Activated T-helper 1 cell treated with Interleukin-2 at 50 U/mL for 16 hours (primary cell): ENCODE measurements at places on chromosomes 11 and 22.

DNA sequence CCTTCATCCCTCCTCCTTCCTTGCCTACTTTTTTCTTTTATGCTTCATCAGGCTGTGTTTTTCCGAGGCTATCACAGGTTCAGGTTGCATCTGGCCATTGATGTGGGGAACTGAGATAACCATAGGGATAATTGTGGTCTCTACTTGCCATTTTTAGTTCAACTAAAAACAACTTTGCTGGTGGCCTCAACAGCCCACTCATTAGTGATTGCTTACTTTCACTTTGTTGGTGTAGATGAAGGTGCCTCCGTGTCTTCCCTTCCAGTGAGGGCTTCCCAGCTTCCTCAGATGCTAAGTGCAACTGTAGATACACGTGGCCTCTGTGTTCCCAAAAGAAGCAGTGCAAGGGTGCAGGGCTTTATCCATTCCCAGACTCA is 35.0 kb downstream of the KCNJ1 start:
- DNase-seq, result no peak

DNA sequence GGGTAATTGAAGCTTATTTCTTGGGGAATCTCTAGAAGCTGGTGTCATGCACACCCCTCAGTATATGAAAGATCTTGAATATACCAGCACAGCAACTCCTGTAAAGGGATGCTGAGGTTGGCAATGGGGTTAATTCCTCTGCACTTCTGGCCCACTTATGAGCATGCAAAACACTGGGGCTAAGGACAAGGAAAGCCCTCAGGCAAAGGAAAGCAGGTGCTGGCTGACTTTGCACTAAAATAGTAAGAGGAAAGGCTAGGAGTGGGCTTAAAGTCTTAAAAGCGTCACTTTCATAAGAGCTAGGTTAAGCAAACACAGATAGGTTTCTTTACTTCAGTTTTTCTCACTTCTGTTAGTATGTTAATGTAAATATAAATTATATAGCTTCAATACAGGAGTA is 572.6 kb upstream of the LUZP2 start:
- DNase-seq, result no peak

GRCh38 chr11:126482586-126483108 is 127.2 kb downstream of the ST3GAL4 start:
- DNase-seq, result no peak

GRCh38 chr11:2704356-2704755 is 4.6 kb upstream of the KCNQ1OT1 start:
- no peak for DNase-seq

- DNase-seq, result no peak
Measured at GRCh38 chr11:88533001-88533400, 195.5 kb upstream of the CTSC start.

- DNase-seq, result no peak
Measured at GRCh38 chr22:24001314-24001713, 3.9 kb downstream of the GSTT4 start.

GRCh38 chr22:31139866-31140716 is at the start of gene PLA2G3:
Gene PLA2G3 (minus strand): TSS chr22:31140508. CDS start chr22:31140354, 154 bp downstream.
- no peak for DNase-seq

DNA sequence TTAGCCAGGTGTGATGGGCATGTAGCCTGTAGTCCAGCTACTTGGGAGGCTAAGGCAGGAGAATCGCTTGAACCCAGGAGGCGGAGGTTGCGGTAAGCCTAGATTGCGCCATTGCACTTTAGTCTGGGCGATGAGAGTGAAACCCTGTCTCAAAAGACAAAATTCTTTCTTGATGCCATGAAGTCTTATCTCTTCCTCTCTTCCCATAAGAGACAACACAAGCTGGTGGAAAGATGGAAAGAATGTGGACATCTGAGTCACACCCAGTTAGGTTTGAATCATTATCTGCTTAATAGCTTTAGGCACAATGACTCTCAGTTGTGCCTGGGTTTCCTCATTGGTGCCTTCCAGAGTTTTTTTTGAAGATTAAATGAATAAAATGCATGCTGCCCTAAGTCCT is 35.3 kb downstream of the KREMEN1 start:
- DNase-seq, result no peak

- DNase-seq, result no peak
Measured at GRCh38 chr11:118734031-118734430, 54.6 kb upstream of the TREH start.

GRCh38 chr22:31954535-31955523 is 10.5 kb downstream of the YWHAH start:
- no peak for DNase-seq

- no peak for DNase-seq
Measured at GRCh38 chr11:67022341-67022933, 497 bp upstream of the SYT12 start.

DNA sequence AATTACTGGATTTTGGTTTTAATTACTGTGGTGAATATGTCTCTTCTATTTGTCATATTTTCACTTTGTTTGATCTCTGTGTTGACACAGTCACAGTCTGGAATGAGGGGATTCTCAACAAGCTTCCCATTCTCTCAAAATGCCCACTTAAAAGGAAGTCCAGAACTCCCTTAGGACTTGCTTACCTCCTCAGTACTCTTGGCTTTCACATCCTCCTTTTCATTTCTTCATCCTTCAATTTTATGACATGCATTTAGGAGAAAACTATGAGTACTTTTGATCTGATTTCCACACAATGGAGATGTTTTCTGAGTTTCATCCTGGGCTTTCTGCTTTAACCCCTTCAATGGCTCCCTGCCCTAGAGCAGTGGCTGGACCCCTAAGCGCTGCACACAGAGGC is 49.3 kb upstream of the FLI1 start:
- DNase-seq, result no peak

- DNase-seq, result no peak
Measured at GRCh38 chr11:23679041-23679440, 817.8 kb upstream of the LUZP2 start.

- no peak for DNase-seq
Measured at GRCh38 chr22:21074102-21074715, 28.5 kb downstream of the LRRC74B start.

GRCh38 chr11:15864026-15864805 is 492.1 kb downstream of the SOX6 start:
- no peak for DNase-seq

- DNase-seq, result no peak
Measured at GRCh38 chr11:74739546-74740270, 8.5 kb upstream of the CHRDL2 start.

DNA sequence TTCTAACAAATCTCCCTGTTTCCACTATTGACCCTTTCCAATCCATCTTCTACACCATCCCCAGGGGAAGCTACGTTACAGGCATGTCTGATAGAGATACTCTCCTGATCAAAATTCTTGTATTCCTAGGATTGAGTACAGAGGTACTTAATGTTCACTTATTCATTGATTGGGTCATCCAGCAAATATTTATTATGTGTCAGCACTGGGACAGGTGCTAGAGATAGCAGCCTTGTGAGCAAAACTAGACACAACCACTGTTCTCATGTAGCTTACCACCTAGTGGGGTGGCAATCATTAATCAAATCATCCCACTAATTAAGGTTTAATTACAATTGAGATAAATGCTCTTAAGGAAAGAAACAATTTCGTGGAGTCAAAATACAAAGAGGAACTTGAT is 9.4 kb upstream of the RTCB start:
- no peak for DNase-seq

DNA sequence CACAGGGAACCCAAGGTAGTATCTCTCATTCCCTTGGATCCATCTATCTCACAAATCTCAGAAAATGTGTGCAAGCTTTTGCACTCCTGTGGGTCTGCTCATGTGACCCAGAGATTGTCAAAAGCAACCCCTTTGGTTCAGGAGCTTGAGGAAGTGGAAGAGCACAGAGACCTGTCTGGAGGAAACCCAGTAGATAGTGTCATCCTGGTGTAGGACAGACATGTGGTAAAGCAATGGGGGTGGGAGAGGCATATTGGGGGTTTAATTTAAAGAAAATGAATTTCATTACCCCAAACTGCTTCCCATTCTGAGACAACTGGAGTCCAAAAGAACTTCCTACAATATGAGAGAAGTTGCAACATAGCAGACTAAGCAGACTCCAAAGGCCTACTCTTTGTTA is 5.8 kb upstream of the MS4A14 start:
- no peak for DNase-seq

- no peak for DNase-seq
Measured at GRCh38 chr11:75205564-75206020, 35.0 kb upstream of the TPBGL start.

DNA sequence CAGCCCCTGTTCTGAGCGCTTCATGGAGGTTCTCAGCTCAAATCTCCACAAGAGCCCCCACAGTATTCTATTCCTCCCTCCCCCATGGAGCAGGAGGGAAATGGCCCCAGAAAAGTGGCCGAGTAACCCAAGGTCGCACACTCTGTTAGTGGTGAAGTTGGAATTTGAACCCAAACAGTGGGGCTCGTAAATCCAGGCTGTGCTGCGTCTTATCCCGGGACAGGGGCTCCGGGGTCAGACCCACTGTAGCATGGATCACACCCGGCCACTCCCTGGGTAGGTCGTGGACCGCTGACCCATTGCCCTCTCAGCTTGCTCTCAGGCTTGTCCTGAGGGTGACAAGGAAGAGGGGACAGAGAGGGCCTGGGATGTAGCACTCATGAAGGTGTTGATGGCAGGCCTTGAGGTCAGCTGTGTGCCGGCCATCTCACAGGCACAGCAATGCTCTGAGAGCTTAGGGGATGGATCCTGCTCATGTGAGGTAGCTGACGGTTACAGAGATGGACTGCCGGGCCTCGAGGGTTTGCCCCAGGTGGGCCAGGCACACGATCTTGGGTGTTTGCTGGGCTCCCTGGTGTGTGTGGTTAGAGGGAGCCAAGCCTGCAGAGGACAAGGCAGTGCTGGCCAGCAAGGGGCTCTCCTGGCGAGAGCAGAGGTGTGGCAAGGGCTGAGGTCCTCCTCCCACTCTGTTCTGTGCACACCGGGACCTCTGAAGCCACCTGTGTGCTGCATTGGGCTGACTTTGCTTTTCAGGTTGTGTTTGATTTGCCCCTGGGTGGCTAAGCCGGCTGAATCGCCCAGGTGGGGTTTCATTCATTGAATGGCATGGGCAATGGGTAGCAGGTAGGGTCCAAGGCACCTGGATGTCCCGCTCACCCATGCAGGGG is 2.3 kb upstream of the FGF19 start:
- no peak for DNase-seq

DNA sequence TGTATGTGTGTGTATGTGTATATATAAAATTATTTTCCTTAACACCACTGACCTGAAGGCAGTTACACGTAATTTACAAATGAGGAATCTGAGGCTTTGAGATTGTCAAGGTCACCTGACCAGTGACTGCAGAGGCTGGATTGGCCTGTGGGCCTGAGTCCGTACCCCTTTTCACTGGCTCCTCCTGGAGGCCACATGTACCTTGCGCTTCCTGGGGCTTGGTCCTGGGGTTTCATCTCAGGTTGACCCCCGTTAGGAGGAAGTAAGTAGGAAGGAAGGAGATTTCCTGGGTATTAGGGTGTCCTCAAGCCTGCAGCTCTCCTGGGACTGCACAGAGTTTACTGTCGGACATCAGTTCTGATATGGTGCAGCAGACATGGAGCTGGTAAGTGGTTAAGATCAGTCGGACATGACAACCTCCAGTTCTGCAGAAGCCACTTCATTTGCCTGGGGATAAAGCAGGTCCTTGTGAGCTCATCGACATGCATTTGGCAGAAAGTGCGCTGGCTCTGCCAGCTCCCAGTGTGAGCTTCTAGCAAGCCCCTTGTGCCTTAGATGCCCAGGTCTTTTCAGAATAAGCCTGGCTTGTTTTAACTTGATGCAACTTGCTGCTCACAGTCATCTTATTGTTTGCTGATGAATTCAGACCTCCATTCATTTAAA is 36.6 kb downstream of the ST3GAL4 start:
- no peak for DNase-seq

DNA sequence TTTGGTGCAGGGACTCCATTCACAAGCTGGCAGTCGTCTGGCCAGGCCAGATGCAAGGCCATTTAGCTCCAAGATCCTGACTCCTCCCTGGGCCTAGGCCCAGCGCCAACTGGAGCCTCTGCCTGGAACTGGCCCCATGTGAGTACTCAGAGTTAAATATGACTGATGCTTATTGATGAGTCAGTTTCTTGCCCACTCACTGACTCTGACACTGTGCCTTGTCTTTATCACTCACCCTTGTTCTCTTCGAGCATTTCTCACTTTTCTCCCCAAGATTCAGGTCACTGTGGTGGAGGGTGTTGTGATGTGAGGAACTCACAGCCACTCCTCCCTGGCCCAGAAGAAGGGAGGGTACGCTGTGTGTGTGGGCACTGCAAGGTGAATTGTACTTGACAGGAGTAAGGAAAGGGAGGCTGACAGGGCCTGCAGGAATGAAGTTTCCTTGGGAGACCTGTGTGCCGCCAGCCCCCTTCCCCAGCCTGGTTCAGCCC is 23.2 kb upstream of the ST3GAL4 start:
- no peak for DNase-seq

GRCh38 chr22:47083379-47083986 is 321.0 kb downstream of the TBC1D22A start:
- DNase-seq, result no peak

DNA sequence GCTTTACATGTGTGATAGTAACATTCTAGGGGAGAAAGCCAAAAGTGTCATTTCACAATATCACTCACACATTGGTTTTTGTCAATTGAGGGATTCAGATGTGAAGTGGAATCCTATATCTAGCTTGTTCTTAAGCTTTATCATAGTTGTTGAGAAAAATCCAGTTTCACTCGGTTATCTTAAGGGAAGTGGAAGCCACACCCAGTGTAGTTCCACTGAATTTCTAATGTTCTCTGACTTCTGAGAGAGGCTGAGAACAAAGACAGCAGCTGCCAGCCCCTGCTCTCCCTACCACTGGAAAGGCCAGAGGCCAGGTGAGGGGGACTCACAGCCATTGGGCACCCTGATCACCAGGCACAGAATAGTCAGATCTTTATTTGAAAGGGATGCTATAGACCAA is 53.7 kb downstream of the THAP12 start:
- no peak for DNase-seq

DNA sequence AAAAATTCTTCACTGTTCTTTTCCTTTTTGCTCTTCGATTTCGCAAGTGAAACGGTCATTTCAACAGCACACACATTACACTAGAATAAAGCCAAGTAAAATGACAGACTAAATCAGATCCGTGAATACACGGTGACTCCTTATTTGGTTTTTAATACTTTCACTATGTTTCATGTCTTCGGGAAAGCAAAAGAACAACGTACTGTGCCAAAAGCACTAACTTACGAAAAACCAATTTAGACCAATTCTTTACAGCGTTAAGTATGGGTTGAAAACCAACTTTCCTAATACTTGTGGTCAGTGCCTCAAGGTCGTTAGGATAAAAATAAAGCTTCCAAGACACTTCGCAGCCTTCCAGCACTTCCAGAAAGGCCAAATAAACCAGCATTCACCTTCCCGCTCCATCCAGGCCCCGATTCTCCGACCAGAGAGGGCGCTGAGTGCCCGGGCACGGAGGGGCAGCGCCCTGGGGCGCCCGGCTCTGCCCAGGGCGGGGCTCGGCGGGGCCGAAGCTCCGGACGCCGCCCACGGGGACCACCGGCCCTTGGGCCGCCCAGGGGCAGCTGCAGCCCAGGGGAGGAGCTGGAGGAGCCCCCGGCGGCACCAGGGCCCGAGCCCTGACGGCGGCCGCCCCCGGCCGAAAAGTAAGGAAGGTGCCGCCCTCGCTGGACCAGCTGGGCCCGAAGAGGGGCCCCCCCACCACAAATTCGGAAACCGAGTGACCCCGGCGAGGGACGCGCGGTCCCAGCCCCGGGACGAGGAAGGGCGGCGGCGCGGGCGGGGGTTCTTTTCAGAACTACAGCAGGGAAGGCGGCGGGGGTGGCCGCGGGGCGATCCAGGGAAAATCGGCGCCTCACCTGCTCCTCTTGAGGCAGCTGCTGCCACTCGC is 499 bp downstream of the ATL3 start:
- DNase-seq, result peak; percentile 15
